ENCODE measurements at places on chromosomes 5 and 9.

DNA sequence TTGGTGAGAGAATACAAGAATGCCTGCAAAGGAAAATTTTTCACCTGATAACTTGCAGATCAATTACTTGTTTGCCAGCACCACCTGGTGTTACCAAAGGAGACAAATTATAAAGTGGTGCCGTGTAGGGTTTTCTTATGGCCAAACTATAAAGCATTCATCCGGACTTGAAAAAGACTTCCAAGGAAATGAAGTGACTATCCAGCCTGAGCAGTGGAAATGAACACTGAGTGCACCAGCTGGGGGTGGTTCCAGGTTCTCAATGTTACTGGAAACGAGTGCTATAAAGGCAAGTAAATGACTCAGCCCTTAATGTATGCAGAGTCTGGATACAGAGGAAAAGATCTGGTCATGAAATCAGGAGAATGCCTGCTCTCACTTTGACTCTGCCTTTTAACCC, 113.1 kb downstream of the DNAH5 start:
- no peak for DNase-seq

DNA sequence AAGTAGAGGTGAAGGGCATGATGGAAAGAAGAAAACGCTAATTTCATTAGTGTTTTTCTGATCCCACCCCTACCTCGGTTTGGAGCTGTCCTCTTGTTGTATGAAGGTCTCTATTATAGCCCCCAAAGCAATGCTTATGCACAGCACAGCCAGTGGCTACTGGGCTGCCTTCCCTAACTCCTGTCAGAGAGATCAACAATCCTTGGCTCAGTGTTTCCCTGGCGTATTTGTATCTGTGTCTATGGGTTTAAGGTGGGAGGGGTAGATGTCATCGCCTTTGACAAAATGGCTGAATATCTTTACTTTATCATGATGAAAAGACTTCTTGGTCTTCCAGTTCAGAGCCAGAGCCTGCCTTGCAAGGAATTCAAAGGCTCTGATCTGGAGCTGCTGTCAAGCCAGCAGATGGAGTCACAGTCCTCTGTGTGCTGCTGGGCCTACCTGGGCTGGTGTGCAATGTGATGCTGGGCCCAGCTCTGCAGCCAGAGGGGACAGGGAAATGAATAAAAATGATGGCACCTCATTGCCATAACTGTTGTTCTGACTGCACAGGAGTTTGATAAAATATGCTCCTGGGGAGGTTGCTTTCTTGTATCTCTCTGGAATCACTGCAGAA, 20.1 kb upstream of the HSPA9 start:
- DNase-seq = no peak

- DNase-seq = no peak
Observed at GRCh38 chr5:1722877-1723276, 76.8 kb downstream of the MRPL36 start.

- no peak for DNase-seq
Observed at GRCh38 chr9:134066913-134067851, 644 bp downstream of the BRD3 start.

GRCh38 chr9:125227761-125228160, 13.4 kb downstream of the HSPA5 start:
- no peak for DNase-seq

DNA sequence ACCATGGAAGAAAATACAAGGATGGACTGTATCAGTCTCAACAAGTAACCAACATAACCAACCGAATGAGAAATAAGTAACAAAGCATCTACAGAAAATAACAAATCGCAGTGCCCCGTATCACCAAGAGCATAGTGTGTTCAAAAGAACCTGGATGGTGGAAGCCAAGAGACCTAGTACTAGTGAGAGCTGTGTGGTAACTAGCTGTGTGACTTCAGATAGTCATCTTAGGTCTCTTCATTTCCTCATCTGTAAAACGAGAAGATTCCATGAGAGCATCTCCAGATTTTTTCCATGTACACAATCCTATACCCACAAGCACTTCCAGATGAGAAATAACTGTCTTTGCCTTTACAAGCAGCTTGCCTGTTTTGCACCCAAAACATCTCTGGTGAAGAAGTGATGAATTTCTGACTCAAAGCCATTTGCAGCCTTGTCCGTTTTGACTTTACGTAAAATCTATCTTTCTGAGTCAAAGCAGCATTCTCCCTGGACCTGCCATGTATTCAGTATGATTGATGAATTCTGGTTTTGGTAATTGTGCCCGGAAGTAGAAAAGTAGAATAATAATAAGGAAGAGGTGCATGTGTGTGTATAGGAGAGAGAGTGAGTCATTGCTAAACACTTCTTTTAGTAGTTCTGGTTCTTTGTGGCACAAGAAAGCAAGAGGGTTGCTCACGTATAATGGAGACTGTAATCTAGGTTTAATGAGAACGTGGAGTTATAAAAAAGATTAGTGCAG, 41.0 kb downstream of the AOPEP start:
- DNase-seq = no peak

All from DMS153 (cell line).